NCI-H1417 treated with DMSO at 0.1 percent for 48 hours (cell line): ENCODE measurements at places on chromosomes 12 and 14.

- DNase-seq = peak; percentile 57
These were observed 252.3 kb downstream of the EFCAB11 start for GRCh38 chr14:89702073-89702875.

- no peak for DNase-seq
These were observed 8.6 kb downstream of the RAN start for GRCh38 chr12:130880411-130880885.

DNA sequence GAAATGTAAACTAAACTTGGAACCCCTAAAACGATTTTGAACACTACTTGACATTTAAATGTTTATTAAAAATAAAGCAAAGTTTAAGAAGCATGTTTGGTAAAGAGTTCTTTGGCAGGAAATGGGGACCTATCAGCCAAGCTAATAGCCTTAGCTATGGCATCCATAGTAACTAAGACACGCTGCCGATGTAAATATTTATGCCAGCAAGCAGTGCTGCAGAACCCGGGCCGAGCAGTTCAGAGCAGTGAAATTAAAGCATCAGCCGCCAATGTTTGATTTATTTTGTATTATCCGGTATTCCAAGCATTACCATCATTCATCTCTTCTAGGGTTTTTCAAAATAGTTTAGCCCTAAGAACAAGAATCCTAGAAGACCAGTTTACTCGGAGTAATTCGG lies 61.6 kb downstream of the PPP2R5C start:
- DNase-seq = peak; percentile 18

GRCh38 chr12:94027561-94027960 lies 120.8 kb upstream of the PLXNC1 start:
- no peak for DNase-seq

DNA sequence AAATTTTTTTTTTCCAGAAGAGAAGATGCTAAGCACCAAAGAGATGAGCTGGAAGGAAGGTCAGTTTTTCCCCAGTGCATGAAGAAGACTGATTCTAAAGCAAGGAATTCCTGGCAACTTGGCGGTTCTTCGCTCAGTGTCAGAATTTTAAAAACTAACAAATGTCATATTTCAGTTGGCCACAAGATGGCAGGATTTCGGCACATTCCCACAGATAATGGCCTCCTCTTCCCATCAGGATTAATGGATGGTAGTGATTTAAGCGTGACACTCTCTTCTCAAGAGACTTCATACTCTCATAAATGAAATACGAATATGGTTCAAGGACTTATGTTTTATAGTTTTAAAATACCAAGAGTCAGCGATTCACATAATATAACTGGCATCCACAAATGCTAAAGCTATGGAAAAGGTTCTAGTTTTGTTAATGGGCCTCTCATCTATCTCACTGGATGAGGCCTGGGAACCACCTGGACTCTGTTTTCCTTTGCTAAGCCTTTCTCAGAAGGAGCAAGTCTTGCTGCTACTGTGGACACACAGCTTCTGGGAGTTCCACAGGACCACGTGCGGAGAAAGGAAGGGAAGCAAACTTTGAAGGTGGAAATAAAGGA lies 46.1 kb upstream of the PTPRO start:
- DNase-seq = peak; percentile 55

GRCh38 chr14:87434680-87435079 lies 558.3 kb downstream of the GALC start:
- DNase-seq = peak; percentile 30

DNA sequence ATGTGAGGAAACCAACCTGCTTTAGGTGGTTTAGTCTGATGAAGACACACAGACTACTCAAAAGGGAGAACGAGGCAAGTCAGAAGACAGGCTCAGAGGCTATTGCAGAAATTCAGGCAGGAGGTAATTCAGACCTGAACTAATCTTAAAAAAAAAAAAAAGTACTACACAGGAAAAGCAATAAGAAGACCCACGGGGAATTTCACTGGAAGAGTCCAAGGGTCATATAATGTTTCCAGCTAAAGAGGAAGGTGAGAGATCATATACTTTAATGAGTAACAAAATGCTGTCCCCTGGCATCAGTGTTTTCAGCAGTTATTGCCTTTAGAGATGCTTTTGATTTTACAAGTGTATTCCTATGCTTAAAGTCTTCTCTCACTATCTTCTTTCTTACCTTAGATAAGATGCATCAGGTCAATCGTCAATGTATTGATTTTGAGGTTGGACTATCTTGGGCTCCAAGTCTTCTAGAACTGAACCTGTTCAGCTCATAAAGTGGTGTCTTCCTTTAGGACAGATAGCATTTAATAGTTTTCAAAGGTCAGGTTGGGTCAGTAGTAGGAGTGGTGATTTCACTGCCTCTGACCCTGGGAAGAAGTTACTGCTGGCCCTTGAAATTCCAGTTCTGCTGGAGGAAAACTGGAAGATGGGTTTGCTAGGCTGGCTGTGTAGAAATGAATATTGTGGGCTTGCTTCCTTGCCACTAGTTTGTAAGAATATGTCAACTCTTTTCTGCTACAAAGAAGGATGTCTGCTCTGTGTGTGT lies 60.0 kb downstream of the FAR2 start:
- no peak for DNase-seq

GRCh38 chr14:104390941-104391901 lies 188.3 kb upstream of the C14orf180 start:
- DNase-seq = no peak

DNA sequence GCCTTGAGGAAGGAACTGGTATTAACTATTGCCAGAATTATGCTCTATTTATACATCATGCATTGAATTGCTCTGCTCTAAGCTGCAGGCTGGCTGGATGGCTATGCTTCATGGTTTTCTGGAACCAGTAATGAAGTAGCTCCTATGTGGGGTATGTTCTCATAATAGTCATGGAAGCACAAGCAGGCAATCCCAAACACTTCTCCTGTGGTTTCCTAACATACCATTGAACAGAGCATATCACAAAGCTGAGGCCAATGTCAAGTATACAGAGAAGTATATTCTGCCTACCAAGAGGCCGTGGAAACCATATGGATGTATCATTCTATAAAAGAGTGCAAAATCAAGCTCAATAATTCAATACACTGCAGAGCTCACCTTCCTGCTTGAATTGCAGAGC lies 1752.4 kb upstream of the FLRT2 start:
- no peak for DNase-seq

- DNase-seq = no peak
These were observed at the start of gene LAG3 for GRCh38 chr12:6772331-6772695. Gene LAG3, plus strand, starts transcription at chr12:6772520. Its CDS starts 333 bp downstream, at chr12:6772853.

GRCh38 chr14:50000380-50001150 lies 107.7 kb downstream of the ARF6 start:
- DNase-seq = no peak

- DNase-seq = no peak
These were observed 158.8 kb downstream of the GARIN6 start for GRCh38 chr12:99806304-99806703.

DNA sequence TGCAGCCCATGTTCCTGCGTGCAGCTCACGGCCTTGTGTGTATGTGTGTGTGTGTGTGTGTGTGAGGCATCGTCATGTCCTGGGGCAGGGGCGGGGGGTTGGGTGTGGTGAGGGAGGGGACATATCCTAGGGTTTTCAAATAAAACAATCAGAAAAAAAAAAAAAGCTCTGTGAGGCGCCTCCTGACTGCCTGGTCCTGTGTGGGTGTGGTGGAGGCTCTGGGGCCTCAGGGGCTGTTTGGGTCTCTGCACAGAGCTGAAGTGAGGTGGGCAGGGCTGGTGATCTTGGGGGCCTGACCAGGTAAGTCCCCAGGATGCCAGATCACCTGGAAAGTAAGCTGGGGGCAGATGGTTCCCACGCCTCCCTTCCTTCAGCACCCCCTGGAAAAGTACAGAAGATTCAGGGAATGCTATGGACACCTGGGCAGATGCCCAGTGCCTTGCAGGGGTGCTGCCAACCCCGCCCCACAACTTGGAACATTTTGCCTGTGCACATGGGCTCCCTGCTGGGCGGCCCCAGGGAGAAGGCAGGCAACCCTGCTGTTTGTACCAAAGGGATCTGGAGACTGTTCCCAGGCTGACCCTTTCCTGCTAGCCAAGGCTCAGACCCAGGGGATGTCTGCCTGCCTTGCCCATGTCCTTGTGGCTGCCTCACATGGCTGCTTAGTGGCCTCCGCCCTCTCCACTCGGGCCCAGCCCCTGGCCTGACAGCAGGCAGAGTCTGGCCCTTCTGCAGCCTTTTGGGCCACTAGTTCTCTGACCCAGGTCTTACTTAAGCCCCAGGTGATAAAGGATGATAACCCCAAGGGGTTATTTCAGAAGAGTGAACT lies 28.8 kb downstream of the CLSTN3 start:
- no peak for DNase-seq

- DNase-seq = no peak
These were observed 15.4 kb downstream of the TMEM263 start for GRCh38 chr12:106971065-106971464.

GRCh38 chr12:84069699-84070098 lies 842.9 kb downstream of the SLC6A15 start:
- DNase-seq = no peak

DNA sequence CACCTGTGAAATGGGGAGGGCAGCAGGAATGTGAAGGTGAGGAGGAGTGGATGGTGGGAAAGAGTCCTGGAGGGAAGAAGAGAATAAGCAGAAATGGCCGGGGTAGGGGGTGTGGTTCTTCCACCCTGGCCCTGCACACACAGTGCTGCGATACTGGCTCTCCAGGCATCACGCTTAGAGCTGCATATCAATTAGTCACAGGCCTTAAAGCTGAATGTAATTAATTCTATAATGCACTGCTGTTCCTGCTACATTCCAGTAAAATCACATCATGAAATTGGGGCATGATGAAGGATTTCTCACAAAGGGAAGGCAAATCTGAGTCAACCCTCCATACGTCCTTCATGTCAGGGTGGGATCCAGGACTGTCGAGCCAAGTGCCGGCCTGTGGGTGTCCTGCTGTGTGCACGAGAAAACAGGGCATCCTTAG lies 566.1 kb downstream of the BCL11B start:
- no peak for DNase-seq

DNA sequence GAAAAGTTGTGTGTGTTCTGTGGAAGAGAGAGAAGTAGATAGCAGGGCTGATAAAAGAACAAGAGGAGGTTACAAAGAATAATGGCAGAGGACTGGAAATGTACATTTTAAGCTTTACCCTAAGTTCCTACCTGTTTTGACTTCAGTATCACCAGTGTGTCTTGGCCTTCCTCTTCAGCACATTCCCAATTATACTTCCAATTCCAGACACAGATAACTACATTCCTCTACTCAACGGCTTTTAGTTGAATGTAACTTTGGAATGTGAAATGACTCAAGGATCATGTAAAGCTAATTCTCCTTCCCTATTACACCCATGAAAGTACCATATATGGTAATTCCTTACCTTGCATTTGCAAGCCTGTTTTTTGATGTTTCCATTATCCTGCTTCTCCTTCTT lies 5.0 kb downstream of the MGST1 start:
- DNase-seq = no peak

- no peak for DNase-seq
These were observed 159.3 kb downstream of the NPAS3 start for GRCh38 chr14:33098016-33098415.

- no peak for DNase-seq
These were observed 205.3 kb upstream of the NAV3 start for GRCh38 chr12:77625441-77625840.

DNA sequence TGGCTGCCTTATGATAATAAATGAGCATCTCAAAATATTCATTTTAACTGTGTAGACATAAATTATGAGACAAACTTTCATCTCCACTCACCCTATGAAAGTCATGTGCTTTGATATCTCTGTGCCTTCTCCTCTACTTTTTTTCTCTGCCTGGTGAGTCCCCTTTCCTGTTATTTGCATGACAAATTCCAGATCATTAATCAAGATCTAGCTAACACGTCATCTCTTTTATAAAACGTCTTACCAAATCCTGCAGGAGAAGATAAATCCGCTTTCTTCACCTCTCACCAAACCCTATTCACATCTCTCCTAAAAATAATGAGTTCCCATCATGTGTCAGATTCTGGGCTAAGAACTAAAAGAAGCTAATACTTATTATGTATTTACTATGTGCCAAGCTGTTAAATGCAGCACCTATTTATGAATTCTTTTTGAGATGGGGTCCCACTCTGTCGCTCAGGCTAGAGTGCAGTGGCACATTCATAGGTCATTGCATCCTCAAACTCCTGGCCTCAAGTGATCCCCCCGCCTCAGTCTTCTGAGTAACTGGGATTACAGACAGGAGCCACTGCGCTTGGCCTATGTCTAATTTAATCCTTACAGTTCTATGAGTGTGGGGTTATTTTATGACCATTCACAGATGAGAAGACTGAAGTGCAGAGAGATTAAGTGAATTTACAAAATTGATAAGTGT lies 26.7 kb downstream of the SPX start:
- DNase-seq = no peak

- no peak for DNase-seq
These were observed 8.8 kb downstream of the DDX47 start for GRCh38 chr12:12821975-12822374.

DNA sequence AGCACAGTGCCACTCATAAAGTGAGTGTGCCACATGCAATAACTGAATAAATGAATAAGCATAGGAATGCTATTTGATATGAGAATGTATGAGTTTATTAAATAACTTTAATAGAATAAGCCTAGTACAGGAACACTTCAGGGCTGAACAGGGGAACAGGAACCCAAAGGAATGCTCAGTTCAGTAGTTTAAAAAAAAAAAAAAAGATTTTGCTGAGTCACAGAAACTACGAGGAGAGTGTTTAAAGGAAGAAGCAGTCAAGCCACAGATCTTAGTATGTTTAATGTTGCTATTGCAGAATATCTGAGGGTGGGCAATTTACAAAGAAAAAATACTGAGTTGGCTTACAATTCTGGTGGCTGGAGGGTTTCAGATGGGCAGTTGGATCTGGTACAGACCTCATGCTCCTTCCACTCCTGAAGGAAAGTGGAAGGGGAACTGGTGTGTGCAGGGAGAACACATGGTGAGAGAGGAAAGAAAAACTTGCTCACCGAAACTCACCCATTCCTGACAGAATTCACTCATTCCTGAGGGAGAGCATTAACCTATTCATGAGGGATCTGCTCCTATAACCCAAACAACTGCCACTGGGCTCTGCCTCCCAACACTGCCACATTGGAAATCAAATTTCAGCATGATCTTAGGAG lies 880.3 kb upstream of the MGAT4C start:
- no peak for DNase-seq

DNA sequence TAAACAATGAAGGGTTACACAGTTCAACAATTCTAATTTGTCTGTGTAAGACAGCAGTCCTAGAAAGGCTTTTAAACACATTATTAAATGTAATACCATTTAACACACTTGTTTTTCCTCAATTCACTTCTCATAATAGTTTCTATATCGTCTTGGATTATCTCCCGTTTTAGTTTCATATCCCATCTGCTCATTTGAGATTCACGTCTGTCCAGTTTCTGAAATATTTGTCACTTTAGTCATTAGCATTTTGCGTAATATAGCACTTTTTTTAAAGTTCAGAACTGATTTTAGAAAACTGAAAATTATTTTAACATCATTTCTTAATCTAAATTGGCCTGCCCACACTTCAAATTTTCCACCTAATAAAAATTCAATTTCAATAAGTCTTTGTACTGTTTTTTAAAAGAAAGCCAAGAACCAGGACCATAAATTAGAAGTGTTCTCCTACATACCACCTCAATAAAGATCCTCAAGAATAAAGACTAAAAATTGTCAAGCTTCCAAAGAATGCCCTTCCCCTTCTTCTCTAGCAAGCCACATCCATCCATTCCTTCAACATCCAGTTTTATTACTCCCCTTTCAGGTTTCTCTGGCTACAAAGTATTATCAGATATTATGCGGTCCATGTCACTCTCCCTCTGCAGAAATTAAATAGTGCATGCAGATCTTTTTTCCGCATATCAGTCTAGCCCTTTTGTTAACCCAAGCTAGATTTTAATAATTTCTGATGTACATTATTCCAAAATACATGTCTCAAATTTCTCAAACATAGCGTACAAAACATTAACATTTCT lies 11.9 kb downstream of the MED13L start:
- no peak for DNase-seq

GRCh38 chr12:58877243-58877743 lies 43.0 kb downstream of the LRIG3 start:
- DNase-seq = no peak
